ENCODE measurements at places on chromosomes 3 and 15.

GRCh38 chr15:63626955-63627354 is 29.8 kb downstream of the FBXL22 start:
- no peak for DNase-seq

DNA sequence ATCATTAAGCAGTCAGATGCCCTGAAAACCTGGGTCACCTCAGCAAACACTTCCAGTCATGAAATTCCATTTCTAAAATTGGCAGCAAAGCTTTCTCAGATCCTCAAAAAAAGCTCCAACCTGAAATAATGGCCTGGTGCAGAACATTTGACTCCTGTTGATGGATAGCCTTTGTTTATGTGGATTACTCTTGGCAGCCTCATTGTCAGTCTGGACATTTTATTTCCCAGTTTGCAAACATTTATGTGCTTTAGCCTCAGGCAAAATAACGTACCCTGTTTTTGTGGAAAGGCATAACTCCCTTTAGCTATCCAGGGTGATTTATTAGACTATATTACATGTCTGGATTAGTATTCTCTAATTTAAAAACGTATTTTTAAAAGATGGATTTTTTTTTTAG is 53.9 kb downstream of the PXYLP1 start:
- DNase-seq = no peak

DNA sequence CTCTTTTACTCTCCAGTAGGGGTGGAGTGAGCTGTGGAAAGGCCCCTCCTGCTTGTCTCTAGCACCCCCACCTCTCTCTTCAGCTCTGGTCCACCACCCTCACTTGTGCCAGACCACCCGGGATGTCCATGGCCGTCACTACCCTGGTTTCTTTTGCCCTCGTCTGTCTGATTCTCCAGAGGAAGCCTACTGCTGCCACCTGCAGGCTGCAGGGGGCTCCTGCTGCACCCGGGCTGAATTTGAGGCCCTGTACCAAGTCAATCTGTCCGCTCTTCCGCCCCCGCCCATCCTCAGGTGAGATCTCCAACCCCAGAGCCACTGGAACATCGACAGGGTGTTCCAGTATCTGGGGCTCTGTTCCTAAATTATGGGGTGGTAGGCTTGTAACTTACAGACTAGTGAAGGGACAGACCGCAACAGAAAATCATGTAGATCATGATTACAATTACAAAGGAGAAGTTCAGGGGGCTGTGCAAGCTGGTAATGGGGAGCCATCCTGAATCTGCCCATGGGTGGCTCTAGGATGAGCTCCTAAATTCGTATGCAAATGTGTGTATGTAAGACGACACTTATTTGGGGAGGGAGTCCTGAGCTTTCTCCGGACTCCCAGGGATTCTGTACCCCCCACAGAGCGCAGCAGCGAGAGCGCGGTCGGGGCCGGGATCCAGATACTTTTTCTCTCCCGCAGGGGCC is 683 bp upstream of the UNC45A start:
- peak; percentile 96 for DNase-seq

DNA sequence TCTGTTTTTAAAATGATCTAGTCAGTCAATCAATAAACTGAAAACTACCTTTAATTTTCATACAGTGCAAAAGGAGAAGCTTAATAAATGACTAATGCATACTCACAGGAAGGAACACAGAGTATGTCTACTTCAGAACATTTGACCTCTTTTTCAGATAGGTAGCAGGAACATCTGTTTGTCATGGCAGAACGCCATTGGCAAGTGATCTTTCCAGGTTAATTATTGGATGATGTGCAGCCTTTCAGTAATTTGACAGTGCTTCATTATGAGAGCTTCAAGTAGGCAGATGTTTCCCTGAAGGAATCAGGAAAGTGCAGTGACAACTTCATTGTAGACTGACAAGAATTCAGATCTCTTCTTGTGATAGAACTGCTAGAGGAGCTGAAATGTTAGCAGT is 325.0 kb downstream of the OTOL1 start:
- DNase-seq = no peak

GRCh38 chr3:13574798-13575451 is 26.0 kb downstream of the FBLN2 start:
- DNase-seq = no peak

- DNase-seq = no peak
These were observed 527.6 kb downstream of the DIPK2A start for GRCh38 chr3:144499001-144499930.

DNA sequence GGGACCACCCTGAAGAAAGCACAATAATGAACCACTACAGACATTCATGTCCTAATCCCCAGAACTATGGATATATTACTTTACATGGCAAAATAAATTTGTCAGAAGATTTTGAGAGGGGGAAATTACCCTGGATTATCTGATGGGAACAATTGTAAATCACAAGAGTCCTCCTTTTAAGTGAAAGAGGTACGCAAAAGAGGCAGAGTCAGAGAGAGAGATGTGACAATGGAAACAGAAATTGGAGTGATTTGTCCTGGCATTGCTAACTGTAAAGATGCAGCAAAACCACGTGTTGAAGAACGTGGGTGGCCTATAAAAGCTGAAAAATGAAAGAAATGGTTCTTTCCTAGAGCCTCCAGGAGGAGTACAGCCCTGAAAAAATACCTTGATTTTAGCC is 1121.4 kb upstream of the ALCAM start:
- no peak for DNase-seq

- DNase-seq = no peak
These were observed 16.6 kb downstream of the NFKBIZ start for GRCh38 chr3:101865751-101866509.

DNA sequence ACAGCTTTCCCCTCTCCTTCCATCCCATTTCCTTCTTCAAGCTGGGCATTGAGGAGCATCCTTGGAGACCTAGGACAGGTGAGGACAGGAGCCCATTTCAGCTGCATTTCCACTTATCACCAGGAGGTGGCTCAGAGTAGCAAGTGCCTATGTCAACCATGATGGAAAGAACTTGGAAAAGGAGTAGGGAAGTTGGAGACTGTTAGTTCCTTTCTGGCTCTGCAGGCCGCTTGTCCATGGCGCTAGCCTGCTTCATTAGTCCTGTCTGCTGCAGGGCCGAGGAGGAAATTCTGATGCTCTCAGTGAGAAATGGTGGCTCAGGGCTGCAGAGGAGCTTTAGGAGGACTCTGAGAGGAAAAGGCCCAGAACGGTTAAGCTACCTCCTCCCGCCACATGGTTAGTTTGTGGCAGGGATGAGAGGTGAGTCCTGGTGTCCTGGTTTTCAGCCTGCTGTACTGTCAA is 7.0 kb upstream of the CD276 start:
- DNase-seq = peak; percentile 75

- no peak for DNase-seq
These were observed 3.8 kb upstream of the USP3 start for GRCh38 chr15:63500265-63501250.

DNA sequence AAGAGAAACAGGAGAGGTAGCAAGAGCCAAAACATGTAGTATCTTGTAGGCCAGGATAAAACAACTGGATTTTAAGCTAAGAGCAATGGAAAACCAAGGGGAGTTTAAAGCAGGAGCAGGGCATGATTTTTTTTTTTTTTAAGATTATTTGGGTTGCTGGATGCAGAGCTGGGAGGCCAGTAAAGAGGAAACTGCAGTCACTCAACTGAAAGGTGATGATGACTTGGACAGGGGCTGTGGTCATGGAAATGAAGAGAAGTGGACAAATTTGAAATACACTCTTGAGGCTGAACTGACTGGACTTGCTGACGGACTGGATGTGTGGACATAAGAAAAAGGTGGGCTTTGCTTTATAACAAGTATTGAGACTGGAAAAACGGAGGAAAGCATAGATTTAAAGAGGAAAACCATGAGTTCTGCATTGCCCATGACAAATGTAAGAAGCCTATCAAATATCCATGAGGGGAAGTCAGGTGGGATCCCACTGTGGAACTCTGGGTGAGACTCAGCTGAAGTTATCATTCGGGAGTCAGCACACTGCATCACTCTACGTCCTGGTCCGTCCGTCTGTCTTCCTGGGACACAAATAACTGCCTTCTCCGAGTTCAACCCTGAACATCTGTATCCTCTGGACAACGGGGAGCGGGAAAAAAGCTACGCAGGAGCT is 688 bp downstream of the XPC start:
- peak; percentile 58 for DNase-seq

DNA sequence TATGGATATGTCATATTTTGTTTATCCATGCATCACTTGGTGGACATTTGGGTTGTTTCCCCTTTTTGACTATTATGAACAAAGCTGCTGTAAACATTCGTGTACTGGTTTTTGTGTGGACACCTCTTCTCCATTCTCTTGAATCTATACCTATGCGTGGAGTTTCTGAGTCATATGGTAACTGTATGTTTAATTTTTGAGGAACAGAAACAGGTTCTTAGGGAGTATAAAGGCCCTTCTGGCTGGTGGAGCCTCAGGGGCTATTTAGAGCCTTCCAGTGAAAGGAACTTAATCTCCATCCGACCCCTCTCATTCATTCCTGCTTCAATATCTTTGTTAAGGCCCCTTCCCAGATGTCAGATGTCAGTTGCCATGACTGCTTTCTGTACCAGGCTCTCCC is 14.1 kb upstream of the CTXND1 start:
- no peak for DNase-seq

GRCh38 chr15:78938658-78939488 is 6.0 kb downstream of the CTSH start:
- DNase-seq = peak; percentile 80

DNA sequence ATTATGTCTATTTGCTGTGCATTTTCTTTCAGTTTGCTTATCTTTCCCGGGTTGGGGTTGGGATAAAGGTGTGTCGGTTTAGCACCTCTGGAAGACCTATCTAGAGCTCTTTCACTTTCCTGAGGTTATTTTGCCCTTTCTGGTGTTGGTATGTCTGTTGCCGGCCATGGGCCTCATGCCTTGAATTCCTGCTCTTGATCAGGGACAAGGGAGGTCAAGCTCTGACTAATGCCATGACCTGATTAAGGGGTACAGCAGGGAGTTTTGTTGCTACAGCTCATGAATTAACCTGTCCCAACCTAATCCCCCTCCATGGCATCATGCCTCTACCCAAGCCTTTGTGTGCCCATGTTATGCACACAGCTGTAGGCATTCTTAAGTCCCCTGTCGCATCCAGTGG is 70.5 kb upstream of the GOLGA6B start:
- no peak for DNase-seq

GRCh38 chr3:12339701-12340480 is 51.0 kb downstream of the PPARG start:
- no peak for DNase-seq

DNA sequence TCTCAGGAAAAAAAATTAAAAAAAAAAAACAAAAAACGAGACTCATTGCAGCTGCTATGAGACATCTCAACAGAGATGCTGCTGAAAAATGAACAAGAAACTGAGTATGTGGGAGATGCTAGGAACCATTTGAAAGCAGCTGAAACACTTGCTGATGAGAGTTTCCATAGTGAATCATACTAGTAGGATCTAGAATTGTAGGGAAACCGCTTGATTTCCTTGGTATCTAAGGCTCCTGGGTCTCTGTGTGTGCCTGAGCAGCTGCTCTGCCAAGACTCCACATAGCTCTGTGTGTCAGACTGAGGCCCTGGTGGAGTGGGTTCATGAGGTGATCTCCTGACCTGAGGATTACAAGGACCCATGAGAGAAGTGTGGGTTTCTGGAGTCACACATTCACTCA is 313.4 kb upstream of the NECTIN3 start:
- DNase-seq = no peak

DNA sequence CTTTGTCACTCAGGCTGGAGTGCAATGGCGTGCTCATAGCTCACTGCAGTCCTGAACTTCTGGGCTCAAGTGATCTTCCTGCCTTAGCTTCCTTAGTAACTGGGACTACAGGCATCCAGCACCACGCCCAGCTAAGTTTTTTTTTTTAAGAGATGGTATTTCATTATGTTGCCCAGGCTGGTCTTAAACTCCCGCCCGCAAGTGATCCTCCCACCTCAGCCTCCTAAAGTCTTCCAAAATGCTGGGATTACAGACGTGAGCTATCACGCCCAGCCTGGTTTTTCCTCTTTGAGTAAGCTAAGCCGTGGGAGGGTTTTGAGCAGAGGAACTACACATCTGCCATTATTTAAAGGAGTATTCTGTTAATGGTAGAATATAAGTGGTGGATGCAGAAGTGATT is 7.4 kb upstream of the LRRFIP2 start:
- DNase-seq = no peak

GRCh38 chr3:49411535-49411967 is 225 bp downstream of the RHOA start:
- DNase-seq = no peak

GRCh38 chr3:104635872-104636580 is 730.7 kb upstream of the ALCAM start:
- DNase-seq = peak; percentile 47

DNA sequence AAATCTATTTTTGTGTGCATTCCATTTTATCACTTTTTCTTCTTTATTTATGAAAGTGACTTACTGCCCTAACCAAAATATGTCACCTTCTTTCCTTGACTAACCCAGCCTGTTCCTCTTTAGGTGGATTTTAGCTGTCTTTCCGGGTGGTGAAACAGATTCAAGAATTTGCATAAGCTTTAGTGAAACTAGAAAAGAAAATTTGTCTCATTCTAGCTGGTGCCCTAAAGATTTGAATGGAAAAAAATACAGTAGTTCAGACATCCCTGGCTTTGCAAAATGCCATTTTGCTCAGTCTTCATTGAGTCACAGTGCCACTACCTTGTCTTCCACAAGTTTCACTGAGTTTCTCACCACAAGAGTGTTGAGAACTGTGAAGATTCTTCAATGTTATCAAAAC is 28.2 kb upstream of the CCDC50 start:
- no peak for DNase-seq

GRCh38 chr3:61520966-61521628 is 40.3 kb upstream of the PTPRG start:
- DNase-seq = no peak

- peak; percentile 81 for DNase-seq
These were observed 5.1 kb upstream of the SLC25A38 start for GRCh38 chr3:39378088-39378487.

DNA sequence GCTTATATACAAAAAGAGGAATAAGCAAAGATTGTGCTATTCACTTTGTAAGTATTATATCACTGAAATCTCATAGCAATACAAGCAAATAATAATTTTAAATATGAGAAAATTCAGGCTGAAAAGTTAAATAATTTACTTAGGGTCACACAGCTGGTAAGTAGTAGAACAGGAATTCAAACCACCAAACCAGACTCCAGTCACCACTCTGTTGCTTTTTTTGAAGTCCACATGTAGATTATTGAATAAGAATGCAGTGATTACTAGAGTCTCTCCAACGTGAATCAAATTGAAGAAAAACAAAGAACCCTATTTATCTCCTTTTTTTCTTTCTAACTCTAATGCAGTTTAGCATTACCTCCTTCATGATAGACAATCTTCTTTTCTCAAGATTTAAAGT is 15.9 kb downstream of the SPICE1 start:
- no peak for DNase-seq

DNA sequence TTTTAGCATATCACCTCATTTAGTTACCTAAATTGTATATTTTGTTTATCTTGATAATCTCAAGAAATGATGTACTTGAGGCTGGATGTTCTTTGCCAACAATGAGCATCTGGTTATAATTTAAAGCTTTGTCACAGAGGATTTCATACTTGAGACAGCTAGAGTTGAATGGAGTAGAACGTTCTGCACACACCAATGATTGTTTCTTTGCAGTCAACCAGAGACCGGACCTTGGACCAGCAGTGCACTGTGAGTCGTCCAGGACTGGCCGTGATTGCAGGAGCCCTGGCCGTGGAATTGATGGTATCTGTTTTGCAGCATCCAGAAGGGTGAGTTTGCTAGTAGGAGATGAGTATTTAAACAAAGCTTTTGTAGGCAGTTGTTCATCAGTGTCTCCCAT is 90.4 kb downstream of the ATG7 start:
- DNase-seq = no peak
